Natural killer cell (primary cell): ENCODE measurements at places on chromosomes 16 and 17.

- no peak for DNase-seq
These were observed 35.1 kb upstream of the CHMP6 start for GRCh38 chr17:80956321-80957190.

DNA sequence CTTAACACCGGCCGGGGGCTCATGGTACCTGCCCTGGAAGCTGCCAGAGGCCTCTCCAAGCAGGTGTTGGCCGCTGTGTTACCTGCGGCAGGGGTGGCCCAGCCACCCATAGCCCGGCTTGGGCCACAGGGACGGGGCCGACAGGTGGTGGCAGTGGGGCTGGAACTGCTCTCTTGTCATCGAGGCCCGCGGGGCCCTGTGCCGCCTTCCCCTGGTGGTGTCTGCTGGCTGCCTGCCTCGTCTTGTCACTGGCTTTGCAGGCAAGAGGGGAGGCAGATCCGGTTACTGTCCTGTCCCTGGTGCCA is 27.1 kb downstream of the GSE1 start:
- no peak for DNase-seq

- DNase-seq, result no peak
These were observed 76.4 kb downstream of the GPR139 start for GRCh38 chr16:19997264-19997663.

- DNase-seq, result no peak
These were observed 47.2 kb downstream of the PDPK1 start for GRCh38 chr16:2584729-2585650.

- DNase-seq, result no peak
These were observed 8.4 kb downstream of the WDR81 start for GRCh38 chr17:1732833-1733321.

DNA sequence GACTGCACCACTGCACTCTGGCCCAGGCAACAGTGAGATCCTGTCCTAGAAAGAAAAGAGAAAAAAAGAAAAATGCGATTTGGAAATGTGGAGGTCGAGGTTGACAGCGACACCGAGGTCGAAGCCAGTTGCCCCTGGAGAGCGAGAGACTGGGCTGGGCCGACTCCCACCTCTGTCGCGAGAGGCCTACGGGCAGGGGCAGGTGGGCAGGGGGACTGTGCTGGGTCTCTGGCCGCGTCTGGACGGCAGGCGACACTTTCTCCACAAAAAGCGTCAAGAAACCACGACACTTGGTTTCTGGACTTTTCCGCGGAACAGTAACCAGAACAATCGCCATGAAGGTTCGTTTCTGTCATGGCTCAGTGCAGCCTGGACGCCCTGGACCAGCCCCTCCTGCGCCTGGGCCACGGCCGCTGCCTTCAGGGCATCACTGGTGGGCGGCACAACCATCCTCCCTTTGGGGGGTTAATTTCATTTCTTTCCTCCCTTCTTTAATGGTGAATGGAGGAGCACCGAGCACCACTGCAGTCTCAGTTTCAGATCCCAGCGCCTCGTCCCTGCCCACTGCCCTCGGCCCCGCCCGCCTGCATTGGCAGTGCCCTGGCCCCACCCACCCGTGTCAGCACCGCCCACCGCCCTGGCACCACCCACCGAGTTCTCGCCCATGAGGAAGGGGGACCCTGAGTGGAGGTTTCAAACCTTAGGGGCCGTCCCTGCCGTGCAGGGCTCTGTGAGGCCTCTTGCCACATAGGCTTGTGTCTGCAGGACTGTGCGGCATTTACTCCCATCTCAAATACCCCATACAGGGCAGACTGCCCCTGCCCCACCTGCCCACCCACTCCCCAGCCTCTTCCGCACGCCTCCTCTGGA is 18.5 kb upstream of the CDH15 start:
- no peak for DNase-seq

DNA sequence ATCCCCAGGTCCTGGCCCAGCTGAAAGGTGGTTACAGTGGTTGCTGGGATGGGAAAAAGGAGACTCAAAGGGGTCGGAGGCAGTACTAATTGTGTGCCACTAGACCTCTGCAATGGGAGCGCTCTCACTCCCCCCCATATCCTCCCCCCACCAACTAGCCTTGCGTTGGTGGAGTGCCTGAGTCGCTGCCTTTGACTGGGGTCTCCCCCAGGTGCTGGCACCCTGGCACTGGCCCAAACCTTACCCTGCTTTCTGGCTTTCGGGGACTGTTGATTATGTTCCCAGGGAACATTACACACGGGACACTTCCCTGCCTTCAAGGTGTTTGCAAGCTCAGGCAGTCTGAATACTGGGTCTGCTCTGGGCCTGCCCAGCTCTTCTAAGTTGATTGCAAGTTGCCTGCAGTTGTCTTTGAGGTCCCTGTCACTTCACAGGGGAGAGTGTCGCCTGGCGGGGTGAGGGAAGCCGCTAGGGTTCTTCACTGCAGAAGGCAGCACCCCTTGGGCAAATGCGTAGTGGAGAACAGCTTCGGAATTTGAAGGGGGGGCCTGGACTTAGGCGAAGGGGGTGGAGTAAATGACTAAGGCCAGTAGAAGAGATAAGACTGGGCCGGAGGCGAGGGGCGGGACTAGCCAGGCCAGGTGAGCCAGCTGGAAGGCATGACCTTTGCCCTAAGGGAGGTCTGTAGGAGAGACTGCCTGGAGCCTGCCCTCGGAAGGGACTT is 98.0 kb downstream of the RAB11FIP4 start:
- no peak for DNase-seq

DNA sequence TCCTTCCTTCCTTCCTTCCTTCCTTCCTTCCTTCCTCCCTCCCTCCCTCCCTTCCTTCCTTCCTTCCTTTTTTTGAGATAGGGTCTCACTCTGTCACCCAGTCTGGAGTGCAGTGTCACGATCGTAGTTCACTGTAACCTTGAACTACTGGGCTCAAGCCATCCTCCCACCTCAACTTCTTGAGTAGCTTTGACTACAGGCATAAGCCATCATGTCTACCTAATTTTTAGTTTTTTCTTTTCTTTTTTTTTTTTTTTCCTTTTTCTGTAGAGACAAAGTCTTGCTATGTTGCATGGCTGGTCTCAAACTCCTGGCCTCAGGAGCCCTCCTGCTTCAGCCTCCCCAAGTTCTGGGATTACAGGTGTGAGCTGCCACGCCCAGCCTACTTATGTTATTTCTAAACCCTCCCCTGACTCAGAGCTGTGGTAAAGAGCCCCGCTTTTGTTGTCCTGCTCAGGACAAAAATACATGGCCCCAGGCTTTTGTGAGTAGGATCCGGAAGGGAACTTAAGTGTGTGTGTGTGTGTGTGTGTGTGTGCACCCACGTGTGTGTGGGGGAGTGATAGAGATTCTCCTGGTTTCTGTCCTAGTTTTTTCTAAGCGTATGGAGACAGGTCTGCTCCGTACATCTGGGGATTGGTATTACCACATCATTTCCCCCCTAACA is 67.1 kb downstream of the PRKCB start:
- DNase-seq, result no peak

DNA sequence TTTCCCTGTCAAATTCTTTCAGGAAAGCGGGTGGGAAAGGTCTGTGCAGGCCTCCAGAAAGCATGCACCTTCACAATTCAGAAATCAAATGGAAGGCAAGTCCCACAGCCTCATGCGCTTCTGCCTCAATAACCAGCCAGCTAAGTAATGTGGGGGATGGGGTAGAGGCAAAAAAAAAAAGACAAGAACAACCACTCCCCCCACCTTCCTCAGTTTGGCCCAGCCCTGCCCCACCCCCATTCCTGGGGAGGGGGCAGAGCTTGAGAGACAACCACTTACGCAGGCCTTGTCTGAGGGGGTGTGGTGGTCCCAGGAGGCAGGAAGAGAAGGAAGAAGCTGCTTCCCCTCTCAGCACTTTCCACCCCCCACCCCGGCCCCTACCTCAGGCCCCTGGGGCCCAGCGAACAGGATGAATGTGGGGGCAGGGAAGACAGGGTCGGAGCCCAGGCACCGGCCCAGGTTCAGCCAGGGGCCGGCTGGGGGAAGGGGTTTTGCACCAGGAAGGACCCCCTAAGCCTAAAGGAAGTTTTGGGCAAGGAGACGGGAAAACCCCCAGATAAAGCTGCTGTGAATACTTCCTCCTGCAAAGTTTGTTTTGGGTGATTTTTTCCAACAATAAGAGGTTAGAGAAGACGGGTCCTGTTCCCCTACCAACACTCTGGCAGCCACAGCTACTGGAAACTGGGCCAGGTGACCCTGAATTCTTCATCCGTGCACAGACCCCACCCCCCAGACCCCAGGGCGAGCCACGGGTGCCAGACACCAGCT is 1.2 kb downstream of the JUP start:
- no peak for DNase-seq
